ENCODE measurements at places on chromosomes 2 and 18. TPM values are rescaled to one million over a fixed set of nuclear protein-coding genes. Genes with fewer than 3 reads are reported as not detected.

Gene SIX3
- total RNA-seq, result not detected

Gene PRKD3
- total RNA-seq, result 52.4 TPM

Gene DNPEP
- 56.4 TPM for total RNA-seq

Gene KCNK3
- not detected for total RNA-seq

- DNase-seq, result peak; percentile 26
Measured at GRCh38 chr2:158969715-158970240, 1.3 kb downstream of the TANC1 start.

DNA sequence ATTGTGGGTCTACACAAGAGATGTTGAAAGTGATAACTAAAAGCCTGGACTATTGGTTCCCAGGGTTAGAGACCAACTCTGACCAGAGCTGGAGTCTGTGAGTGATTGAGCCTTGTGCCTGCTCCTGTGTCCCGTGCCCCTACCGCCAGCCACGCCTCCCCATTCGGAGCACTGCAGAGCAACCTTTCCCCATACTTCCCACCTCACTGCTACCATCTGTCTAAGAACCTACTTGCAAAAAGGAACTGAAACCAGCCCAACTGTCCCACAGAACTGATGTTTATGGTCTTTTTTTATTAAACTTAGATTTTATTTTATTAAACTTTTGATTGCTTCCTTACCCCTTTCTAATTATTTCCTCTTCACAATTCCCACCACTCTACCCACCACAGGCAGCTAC, 300.3 kb upstream of the MGAT5 start:
- DNase-seq, result no peak

GRCh38 chr18:79953971-79954651, 2.7 kb upstream of the SLC66A2 start:
- DNase-seq, result no peak

GRCh38 chr2:72263776-72264060, 116.1 kb upstream of the CYP26B1 start:
- peak; percentile 9 for DNase-seq

- no peak for DNase-seq
Measured at GRCh38 chr18:10405816-10406663, 48.4 kb upstream of the APCDD1 start.

- DNase-seq, result no peak
Measured at GRCh38 chr2:173972165-173972564, 7.0 kb upstream of the SP3 start.

DNA sequence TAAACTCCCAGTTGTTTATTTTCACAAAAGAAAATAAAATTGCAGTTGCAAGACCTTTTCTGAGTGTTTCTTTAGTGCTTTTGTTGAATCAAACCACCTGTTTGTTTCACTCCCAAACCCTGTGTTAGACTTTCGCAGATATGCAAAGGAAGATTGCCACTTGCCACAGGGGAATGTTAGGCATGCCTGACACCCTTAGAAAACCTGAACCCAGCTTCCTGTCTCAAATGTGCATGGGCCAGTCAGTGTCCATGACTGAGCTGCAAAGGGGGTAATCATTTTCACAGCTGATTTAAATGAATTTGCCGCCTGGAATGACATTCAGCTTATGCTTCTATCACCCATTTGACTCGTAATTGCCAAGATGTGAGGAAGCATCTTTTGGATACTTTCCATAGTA, 17.5 kb downstream of the TGOLN2 start:
- DNase-seq, result no peak

DNA sequence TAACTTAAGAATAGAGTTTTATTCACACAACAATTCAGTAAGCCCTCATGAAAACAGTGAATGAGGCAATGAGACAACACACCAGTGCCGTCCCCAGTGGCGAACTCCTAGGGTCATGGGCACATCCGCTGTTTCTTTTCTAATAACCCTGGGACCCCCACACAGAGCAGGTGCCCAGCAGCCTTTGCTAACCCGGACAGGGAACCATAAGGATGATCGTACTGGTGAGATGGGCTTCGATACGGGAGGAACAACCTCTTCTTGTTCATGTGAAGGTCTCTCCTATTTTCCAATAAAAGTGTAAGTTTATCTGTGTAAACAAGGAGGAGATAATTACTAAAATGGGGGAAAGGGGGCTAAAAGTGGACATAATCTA, 97.4 kb upstream of the MGAT4A start:
- DNase-seq, result no peak

DNA sequence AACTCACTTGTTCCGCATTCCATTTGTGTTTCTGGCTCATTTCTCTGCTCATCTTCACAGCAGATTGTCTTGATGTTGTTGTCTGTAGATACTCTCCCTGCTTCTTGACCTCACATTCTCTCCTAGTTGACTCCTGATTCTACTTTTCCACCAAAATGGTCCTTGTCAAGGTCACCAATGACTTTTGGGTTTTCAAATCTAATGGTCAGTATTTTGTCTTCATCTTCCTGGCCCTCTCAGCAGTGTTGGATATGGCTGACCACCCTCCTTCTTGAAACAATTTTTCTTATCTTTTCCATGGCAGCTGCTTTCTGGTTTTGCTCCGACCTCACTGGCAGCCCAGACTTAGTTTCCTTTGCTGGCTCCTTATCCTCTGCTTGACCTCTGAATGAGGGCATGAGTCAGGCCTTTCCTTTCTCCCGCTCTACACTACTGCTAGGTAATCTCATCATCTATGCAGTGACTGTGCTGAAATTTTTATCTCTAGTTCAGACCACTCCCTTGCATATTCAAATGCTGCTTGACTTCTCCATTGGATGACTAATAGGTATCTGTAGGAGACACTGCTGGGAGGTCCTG, 386.6 kb upstream of the SPRED2 start:
- DNase-seq, result no peak

DNA sequence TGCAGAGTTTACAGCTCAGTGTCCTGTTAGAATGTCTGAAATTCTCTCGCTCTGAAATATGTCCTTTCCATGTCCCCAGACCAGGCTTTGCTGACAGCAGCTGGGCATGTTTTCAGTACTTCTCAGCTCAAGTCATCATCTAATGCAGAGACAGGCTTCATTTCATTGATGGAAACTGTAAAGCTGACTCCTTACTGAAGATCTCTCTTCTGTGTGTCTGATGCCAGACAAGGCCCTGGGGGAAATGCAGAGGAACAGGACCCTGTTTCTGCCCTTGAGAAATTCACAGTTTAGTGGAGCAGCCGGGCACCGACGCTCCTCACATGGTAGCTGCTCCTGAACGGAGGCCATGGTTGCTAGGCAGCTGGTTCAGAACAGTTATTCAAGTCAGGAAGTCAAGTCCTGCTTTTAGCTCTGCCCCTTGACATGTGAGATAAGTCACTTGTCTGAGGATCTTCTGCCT, 24.6 kb upstream of the FZD7 start:
- no peak for DNase-seq

DNA sequence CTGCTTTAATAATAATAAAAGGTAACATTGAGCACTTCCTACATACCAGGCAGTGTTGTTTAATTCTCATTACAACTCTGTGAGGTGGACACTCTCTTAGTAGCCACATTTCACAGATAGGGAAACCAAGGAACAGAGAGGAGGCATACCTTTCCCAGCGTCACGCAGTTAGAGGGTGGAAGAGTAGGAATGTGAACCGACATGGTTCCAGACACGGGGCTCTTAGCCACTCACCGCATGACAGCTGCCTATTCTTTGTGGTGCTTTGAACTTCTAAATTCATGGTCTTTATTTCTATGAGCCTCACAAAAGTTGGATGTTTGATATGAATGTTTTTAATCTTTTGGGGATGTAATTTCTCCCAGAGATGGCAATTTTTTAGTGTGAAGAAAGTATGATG, 76.0 kb downstream of the OSBPL6 start:
- DNase-seq, result no peak

DNA sequence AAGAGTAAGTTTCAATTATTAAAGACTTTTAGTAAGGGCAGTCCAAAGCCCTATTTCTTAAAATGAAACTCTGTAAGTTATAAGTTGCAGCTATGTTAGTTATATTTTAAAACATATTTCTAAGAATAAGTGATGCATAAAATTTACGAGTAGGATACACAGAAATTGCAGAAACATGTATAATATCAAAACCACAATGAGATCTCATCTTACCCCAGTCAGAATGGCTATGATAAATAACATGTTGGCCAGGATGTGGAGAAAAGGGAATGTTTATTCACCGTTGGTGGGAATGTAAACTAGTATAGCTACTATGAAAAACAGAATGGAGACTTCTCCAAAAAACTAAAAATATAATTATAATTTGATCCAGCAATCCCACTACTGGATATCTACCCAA, 201.2 kb downstream of the CBLN2 start:
- DNase-seq, result no peak

Measured in MG63 (cell line).